Suppressor macrophage treated with lipopolysaccharide for 4 hours (primary cell): ENCODE measurements at places on chromosomes 13 and 19.
A peak's percentile ranks its signal among the peaks of the same experiment; 100 is the strongest.

DNA sequence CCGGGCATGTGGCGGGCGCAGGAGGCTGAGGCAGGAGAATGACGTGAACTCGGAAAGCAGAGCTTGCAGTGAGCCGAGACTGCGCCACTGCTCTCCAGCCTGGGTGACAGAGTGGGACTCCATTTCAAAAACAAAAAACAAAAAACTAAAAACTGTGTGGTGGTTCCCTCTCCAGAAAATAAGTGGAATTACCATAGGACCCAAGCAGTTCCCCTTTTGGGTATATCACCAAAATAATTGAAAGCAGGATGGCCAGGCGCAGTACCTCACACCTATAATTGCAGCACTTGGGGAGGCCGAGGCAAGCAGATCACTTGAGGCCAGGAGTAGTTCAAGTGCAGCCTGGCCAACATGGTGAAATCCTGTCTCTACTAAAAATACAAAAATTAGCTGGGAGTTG lies 15.7 kb upstream of the LDLR start:
- DNase-seq = no peak

DNA sequence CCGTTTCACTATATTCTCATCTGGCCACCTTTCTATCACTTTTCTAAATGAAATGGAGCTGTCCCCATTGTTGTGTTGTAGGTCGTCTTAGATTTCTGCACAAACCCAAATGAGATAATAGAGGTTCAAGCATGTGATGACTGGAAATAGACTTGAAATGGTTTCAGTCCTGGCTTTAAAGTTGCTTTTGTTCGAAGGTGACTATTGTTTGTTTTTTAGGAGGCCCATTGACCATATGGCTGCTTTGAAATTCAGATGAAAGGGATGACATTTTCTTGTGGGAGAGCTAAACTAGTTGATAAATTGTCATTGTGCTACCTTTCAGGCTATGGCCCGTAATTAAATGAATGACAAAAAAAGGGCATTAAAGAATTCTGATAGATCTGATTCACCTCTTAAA lies 583.7 kb downstream of the GPC6 start:
- no peak for DNase-seq

GRCh38 chr13:97139691-97140090 lies 82.4 kb upstream of the MBNL2 start:
- DNase-seq = no peak

DNA sequence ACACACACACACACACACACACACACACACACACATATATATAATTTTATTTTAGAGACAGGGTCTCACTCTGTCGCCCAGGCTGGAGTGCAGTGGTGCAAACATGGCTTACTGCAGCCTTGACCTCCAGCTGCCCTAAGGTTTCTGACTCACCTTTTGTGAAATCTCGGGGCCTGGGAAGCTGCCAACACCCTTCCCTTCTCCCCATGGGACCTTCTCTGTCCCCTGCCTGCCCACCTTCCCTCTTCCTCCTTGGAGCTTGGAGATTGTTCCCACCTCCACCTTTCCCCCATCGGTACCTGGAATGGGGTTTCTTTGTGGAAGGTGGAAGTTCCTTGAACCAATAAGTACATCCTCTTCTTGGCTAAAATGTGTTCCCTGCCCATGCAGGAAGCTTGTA lies 6.3 kb downstream of the ARRDC5 start:
- peak; percentile 27 for DNase-seq

DNA sequence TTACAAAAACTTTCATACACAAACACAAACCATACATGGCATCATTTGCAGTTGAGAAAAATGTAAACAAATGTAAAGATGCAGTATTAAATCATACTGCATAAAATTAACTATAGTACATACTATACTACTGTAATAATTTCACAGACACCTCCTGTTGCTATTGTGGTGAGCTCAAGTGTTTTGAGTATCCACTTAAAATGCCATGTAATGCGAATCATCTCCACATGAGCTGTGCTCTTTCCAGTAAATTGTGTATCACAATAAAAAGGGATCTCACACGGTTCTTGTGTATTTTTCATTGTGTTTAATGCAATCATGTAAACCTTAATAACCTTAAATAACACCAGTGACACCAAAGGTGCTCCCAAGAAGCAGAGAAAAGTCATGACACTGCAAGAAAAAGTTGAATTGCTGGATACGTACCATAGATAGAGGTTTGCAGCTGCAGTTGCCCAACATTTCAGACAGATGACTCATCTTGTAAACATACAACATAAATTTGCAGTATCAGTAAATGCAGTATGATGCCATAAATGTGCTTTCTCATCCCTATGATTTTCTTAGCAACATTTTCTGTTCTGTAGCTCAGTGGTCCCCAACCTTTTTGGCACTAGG lies 166.6 kb downstream of the RAP2A start:
- DNase-seq = peak; percentile 0
